GM13977 (cell line): ENCODE measurements at places on chromosomes 16 and 17.

DNA sequence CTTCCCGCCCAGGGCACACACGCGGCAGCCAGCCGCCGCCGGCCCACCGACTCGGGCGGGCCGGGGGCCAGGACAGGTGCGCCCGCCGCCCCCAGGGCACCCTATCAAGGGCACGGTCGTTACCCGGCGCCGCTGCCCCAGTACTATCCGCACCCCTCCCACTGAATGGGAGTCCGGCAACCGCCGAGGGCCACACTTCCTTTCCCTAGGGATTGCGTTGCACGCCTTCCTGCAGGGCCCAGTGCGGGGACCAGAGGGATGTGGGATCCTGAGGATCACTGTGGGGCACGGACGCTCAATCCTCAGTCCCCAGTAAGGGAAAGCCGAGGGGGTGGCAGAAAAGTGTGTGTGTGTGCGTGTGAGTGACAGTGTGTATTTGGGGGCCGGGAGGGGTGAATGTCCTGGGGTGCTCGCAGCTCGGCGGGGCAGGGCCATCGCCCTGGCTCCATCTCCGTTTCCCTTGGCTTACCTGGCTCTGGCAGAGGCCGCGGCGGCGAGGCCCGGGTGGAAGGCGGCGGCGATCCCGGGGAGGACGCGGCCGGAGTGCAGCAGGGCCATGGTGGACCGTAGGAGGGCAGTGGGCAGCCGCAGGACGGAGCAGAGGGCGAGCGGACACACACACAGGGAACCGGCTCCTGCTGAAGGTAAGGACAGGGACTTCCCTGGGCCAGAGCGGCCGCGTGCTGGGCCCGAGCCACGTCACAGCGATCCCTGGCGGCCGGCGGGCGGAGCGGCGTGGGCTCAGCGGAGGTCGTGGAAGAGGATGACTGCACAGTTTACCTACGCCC is at the start of gene GOT2:
GOT2 (minus strand) TSS at position 646 of the 788 bp plus-strand sequence; CDS start at position 558, 88 bp downstream.
- peak; percentile 89 for DNase-seq

DNA sequence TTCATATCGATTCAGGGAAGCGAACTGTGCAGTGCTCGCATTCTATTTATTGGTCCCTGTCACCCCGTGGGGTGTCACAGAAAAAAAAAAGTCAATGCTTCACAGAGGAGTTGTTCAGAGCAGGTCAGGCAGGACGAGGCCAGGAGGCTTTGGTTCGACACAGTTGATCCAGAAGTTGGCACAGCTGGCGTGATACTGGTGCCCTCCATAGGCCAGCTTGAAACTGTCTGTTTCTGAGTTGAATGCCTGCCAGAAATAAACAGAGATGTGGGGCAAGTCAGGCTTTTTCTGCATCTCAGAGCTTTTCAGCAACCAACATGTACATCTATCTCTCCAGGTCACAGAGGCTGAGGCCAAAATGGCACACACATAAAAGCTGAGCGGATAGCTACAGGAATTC is 29.1 kb downstream of the DUSP14 start:
- DNase-seq, result no peak

DNA sequence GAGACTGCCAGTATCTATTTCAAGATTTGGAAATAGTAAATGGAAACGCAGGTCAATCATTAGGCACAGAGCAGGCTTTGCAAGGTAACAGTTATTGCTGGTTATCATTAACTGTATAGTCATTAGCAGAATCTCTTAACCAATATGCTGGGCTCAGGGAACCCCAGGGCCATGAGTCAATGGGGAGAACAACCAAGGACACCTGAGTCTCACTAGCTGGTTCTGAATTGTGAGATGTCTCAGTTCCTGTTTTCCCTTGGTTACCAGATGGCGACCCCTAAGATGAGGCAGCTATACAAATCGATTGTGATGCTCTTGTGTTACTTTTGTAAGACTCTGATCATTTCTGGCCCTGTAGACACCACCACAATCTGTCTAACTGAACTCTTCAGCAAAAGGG is 385.3 kb downstream of the HAPSTR1 start:
- DNase-seq, result no peak

DNA sequence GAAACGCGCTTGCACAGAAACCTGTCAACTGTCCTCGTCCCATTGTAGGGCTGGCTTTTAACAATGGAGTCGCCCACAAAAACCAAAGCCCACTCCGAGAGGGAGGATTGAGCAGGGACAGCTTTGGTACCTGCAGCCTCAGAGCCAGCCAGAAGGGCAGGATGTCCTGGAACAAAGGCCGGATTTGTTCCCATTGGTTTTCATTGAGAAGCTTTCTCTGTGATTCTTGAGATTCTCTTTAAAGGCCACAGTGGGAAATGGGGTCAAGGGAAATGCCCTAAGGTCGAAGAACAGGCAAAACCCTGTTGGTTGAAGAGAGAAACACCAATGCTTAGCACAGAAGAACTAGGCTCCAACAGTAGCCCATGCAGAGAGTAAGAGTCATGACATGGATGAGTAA is 65.4 kb downstream of the C16orf78 start:
- no peak for DNase-seq

GRCh38 chr17:82614095-82614631 is 34.1 kb downstream of the WDR45B start:
- DNase-seq, result no peak

DNA sequence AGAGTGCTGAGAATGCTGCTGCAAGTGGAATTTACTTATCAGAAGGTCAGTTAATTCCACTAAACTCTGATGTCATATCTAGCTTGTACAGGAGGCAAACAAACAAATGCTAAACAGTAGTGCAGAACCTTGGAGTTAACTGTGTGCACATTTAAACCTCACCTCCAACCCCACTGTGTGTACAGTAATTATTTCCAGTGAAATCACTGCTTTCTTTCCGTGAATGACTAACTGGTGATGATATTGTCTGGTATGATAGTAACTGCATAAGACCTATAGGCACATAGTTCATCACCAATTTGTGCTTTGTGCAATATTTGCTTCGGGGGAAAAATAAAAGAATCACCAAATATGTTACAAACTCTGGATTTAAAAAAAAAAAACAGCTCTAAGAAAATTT is 492.5 kb upstream of the HSBP1 start:
- DNase-seq, result no peak

GRCh38 chr17:48954300-48954755 is 9.7 kb upstream of the SNF8 start:
- DNase-seq, result no peak

DNA sequence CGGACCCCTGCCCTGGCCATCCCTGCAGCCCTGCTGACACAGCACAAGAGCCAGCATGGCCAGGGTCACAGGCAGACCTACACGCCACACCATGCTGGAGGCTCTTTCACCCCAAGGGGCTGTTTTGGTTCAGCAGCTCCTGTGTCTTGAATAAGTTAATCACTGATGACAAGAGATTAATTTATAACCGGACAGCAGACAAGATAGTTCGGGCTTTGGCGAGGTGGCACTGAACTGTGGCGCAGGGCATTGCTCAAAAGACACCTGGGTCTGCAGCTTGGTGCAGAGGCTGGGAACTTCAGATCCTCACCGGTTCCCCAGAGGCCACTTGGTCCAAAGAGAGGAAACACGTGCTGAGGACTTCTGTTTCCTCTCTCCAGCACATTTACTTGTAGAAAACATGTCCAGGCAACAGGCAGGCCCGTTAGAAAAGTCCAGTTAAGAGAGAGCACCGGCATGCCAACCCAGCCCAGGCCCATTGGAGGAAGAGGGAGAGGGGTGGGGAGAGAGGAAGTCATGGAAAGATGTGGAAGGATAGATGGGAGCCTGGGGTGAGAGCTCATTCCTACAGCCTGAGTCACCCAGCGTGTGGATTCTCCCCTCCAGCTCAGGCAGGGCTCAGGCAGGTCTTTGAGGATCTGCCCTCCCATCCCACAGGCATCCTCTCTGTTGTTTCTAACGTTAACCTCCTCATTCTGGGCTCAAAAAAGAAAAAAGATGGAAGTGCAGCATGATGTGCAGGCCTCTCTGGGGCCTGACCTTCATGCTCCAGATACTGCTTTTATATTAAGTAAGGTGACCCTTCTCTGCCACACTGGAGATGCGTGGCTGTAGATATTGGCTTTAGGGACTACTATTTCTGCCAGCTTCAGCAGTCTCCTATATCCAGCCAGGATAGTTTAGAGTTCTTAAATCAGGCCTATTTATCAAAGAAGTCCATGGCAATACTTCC is 80.0 kb upstream of the HNF1B start:
- no peak for DNase-seq

DNA sequence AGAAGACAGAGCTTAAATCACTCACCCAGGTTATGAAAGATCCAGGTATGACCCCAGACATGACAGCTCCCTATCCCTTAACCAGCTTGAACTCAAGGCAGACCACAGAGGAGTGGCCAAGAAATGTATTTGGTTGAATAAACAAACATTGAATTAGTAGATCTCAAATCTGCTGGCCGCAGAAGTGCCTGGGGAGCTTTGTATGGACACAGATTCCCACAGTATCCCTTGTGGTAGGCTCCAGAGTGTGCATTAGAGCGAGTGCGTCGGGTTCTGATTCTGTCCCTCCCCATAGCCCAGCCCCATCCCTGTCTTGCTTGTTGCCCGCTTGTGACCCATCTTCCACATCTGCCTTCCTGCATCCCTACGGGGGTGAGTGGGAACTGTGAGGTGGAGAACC is 118.8 kb upstream of the FOXF1 start:
- no peak for DNase-seq

DNA sequence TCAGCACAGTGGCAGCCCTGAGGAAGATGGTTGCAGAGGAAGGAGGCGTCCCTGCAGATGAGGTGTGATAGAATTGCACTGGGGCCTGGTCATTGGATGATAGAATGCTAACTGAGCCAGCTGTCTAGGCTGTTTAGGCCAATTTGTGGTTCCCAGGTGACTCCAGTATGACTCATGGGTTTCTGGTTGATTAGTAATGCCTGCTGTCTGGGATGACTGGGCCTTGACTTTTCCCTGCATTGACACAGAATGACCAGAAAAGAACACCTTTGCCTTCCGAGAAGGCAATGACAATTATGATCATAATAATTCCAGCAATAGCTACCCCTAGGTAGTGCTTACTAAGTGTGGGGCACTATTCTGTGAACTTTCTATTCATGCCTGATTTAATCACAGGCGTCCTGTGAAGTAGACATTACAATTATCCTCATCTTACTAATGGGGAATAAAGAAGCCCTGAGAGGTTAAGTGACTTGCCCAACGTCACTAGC is 31.5 kb downstream of the USP43 start:
- DNase-seq, result no peak

- no peak for DNase-seq
Observed at GRCh38 chr17:80908776-80909175, 82.9 kb upstream of the CHMP6 start.

DNA sequence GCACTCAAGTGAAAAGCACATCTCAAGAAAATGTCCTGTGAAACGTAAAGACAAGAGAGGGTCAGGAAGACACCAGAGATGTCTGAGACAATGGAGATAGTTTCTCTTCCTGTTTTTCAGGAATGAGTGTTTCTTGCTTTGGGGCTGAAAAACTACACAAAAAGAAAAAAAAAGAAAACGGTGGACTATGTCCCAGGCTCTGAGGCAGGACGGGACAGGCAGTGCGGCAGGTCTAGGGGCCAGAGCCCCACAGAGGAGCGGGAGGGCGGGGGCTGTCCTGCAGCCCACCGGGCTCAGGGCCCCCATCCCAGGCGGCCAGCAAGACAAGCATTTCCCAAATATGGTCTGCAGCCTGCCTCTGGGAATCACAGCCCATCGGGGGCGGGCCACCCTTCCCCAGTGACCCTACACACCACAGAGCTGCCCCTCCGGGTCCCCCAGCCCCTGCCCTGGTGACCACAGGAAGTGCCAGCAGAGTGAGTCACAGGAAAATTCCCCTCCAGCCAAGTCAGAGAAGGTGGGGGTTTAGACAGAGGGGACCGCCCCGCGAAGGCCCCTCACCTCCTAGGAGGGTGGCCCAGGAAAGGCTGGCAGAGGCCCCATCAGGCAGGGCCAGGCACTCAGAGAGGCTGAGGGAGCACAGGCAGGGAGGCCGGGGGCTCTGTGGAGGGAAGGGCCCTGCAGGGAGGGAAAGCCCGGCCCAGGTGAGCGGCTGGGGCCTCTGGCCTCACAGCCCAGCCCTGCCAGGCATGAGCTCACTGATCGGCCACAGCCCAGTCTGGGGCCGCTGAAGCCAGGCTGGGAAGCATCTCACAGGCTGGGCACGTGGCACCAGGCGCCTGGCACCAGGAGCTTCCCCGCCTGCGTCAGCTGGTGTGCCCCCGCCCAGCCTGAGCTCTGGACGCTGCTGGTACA is 6.3 kb downstream of the BCAR1 start:
- peak; percentile 70 for DNase-seq
